H9 (cell line): ENCODE measurements at places on chromosomes 7 and 10. TPM values are rescaled to one million over a fixed set of nuclear protein-coding genes. Genes with fewer than 3 reads are reported as not detected.

HTRA1 gene
- total RNA-seq, result 11.1 TPM in 2 replicates

PTTG1IP2 gene
- not detected in 2 replicates for total RNA-seq

DNA sequence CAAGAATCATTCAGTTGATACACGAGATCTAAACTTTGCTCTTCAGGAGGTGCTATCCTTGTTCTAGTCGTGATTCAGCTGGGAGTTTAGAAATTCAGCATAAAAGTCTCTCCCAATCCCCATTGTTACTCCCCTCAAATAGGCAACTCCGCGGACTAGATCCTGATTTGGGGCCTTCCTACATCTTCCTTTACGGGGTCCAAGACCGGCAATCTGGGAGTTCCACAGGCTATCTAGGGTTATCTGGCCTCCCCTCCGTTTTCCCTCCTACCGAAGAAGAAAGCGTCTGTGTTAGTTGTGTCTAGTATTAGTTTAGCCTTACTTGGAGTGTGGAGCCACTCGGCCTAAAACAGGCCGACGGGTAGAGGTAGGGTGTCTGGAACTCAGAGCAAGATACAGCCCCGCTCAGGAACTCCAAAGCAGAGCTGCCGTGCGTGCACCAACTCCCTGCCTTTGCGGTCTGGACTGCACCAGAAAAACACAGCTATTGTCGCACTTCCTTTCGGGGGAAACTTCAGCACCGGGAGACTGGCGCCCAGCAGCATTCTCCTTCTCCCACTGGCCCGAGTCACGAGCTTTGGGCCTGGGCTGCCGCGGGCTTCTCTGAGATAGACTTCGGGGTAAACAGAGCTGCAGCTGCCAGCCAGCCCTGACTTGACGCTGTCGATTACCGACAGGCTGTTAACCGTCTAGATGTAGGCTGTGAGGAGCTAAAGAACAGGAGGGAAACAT lies 1.5 kb upstream of the DLX5 start:
- DNase-seq, result no peak

DNA sequence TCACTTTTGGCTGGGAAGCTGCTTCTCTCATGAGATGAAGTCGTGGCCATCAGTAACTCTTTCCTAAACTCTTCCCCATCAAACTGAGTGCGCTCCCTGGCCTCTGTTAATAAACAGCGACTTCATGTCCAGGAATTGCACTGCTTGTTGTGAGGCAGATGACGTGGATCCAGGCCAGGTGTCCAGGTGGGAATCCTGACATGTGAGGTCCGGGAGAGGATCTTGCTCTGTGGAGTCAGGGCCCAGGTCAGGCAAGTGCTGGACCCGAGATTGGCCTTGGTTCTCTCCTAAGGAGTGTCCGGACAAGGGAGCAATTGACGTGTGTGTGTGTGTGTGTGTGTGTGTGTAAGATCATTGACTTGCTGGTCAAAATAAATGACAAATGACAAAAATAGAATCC lies 362.7 kb downstream of the GLRX3 start:
- no peak for DNase-seq

GRCh38 chr10:4033341-4033896 lies 248.4 kb upstream of the KLF6 start:
- DNase-seq, result no peak

DNA sequence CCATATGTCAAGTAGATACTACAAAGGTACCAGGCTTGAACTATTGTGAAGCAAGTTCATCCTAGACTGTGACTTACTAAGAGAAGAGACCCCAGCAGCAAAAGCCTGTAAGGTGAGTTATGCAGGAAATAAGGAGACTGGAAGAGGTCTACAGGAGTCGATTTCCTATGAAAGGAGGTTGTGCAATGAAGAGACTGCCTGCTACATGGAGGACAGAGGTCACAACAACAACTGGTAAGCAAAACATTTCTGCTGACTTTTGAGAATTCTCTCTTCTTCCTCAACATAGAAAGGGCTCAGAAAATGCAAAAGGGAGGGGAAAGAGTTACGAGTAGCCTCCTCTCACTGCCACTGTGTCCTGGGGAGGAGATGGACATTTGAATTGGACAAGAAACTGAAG lies 42.4 kb downstream of the PDK4 start:
- DNase-seq, result no peak

DNA sequence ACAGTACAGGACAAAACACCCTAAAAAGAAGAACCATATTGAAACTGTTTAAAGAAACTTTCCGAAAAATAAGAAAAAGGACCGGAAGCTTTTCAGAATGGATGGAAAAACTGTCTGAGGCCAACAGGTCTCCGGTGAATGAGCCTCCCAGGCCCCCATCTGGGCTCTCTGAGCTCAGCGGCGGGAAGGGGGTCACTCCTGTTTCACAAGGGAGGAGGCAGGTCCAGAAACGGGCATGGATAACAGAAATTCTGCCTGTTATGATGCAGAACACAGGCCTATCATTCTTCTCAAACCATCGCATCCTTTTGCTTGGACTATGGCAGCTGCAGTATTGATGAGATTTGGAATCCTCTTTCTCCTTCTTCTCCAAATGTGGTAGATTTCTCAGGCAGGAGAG lies 58.9 kb upstream of the SHH start:
- DNase-seq, result peak; percentile 8

CDHR3 gene
- 3.3 and 3.8 TPM in 2 replicates for total RNA-seq
